NCI-H2171 treated with DMSO at 0.1 percent for 48 hours (cell line): ENCODE measurements at places on chromosomes 3 and 15.

GRCh38 chr3:32817558-32818228 lies at the start of gene TRIM71:
Gene TRIM71 (plus strand): TSS chr3:32817997. CDS start chr3:32818081, 84 bp downstream.
- DNase-seq, result no peak

GRCh38 chr3:100114413-100115030 lies at the start of gene FILIP1L:
Gene FILIP1L (minus strand): TSS chr3:100114501.
- DNase-seq, result peak; percentile 28

DNA sequence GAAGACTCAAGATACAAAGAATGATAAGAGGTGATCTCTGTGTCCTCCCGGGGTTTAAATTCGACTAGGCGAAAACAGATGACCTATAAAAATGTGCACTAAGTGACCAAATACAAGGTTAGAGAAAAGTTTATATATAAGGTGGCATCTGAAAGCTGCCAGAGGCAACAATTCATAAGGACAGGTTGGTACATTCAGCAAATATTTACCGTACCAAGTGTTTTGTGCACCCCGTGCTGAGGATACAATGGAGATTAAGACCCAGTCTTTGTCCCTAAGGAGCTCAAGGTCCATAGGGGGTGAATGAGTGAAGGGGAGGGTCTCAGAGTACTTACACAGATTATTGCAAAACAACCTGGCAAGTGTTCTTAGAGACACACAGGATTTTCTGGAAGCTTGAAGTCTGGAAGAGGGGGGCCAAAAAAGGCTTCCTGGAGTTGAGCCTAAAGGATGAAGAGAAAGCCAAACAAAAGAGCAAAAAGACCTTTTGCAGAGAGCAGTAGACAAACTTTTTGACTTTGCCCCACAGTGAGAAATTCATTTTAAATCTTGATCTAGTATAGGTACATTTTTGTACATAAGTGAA lies 71.4 kb upstream of the LRIG1 start:
- no peak for DNase-seq

GRCh38 chr15:60627298-60627943 lies 148.5 kb upstream of the ICE2 start:
- peak; percentile 85 for DNase-seq

GRCh38 chr3:127473244-127474024 lies 117.1 kb downstream of the TPRA1 start:
- no peak for DNase-seq

- no peak for DNase-seq
These were observed 31.4 kb downstream of the FSD2 start for GRCh38 chr15:82774496-82774895.

DNA sequence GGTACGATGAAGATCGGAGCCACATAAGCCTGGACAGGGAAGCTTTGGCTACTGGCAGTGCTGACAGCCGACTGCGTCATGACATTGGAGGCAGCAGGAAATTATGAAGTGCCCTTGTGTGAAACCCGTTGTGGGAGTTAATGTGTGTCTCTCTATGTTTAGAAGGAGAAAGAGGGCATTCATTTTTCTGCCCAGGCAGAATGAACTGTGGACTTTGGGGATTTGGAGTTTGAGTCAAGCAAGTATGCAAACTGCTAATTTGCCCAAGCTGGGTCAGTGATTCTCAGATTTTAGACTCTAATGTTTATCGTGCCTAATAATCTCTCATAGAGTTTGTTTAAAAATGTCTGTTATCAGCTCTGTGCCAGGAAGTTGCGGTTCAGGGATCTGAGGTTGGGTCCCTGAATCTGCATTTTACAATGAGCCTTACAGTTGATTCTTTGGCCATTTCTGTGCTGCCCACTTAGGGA lies 5.6 kb downstream of the CTXND1 start:
- DNase-seq, result no peak

DNA sequence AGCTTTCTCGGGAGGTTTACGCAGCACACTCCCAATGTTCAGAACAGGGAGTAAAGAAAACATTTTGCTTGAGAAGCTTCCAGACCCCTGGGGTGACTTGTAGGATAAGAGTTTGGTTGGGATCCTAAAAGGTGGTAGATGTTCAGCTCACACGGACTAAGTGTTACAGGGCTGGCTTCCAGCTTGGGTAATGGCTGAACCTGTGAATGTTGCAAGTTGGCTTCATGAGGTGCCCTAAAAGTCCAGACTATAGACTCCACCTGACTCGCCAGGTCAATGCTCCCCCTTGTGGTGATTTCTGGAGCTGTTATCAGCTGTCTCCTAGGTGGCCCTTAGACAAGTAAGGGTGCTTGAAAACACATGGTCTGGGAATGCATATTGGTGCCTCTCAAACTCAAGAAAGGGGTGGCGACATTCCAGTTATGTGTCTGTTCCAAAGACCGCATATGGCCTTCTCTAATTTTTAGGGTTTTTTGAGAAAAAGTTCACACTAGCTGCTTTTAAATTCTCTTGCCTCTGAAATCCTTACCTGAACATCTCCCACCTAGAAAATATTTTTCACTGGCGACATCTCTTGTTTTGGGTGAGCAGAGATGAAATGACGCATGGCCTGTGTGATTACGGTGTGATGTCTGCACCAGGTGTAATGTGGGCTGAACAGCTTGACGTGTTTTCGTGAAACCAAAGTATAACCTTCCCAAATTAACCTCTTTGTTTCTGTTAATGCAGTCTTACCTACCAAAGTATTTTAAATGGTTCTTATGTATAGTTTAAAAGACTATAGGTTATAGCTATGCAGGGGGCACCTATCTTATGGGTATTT lies 175.7 kb upstream of the KBTBD8 start:
- DNase-seq, result peak; percentile 26

DNA sequence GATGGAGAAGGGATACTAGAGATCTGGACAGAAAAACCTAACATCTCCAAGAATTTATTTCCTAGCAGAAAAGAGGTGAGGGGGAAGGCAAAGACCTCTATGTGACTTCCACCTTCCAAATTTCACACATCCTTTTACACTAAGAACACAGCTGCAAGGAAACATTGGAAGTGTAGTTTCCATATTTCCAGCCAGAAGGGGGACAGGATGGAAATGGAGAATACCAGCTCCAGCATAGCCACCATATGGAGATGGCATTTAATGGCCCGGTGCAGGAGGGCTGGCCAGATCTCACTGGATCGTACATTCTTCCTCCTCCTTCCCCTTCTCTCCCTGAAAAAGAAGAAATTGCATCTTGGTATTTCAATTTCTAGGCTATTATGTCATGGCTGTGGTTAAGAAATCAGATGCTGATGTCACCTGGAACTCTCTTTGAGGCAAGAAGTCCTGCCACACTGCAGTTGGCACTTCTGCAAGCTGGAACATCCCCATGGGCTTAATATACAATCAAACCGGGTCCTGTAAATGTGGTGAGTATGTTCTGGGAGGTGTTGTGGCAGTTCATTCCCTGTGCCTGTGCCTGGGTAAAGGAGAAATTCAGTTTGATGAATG lies 36.9 kb upstream of the TF start:
- DNase-seq, result no peak

DNA sequence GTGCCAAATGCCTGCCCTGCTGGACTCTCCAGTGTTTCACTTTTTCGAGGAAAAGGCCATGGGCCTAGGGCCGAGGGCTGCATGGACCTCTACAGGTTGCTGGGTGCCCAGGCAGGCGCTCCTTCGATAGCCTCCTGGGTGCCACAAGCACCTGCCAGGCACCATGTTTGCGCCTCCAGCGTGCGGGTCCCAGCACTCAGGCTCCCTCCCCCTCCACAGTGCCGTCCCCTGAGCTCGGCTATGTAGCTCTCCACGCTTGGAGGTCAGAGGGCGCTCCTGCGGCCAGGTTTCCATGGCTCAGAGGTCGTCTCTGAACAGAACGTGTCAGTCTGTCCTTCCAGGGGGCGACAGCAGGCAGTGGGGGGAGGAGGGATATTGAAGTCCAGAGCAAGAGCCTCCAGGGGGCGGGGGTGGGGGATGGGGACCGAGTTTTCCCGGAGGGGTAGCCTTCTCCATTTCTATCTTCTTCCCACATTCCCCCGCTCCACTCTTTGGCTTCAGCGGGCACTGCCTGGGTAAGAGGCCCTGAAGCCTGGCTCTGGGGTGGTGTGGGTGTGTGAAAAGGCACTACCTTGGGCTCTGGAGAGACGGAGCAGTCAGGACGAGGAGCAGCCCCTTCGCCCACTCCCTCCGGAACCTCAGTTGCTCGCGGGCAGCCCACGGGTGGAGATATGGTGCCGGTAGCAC lies 3.6 kb downstream of the ONECUT1 start:
- DNase-seq, result no peak

GRCh38 chr15:77599899-77600298 lies 32.8 kb downstream of the LINGO1 start:
- DNase-seq, result peak; percentile 68

- no peak for DNase-seq
These were observed 16.9 kb upstream of the PRKCI start for GRCh38 chr3:170205302-170205701.
